ELR (cell line): ENCODE measurements at places on chromosomes 6 and 20.

GRCh38 chr6:44169886-44170570 lies 11.4 kb downstream of the CAPN11 start:
- no peak for DNase-seq

DNA sequence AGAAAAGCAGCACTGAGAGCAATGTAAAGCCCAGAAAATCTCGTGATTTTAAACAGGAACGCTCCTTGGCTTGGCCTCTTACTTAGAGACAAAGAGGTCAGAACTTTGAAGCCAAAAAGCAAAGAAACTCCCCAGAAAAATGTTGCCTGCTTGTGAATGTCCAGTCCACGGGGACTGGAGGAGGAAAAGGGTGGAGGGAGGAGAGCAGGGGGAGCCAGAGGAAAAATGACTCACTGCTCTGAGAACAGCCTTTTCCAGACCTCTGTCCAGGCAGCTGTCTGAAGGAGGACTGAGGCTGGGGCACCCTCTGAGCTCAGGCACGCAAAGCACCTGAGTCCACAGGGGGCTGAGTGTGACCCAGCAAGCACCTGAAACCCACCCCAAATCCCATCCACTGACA lies 64.7 kb downstream of the TRAM2 start:
- peak; percentile 92 for DNase-seq

- DNase-seq = no peak
Measured at GRCh38 chr6:168181876-168182275, 102.9 kb upstream of the FRMD1 start.

- DNase-seq = peak; percentile 94
Measured at GRCh38 chr6:5497896-5498578, 236.7 kb downstream of the FARS2 start.

DNA sequence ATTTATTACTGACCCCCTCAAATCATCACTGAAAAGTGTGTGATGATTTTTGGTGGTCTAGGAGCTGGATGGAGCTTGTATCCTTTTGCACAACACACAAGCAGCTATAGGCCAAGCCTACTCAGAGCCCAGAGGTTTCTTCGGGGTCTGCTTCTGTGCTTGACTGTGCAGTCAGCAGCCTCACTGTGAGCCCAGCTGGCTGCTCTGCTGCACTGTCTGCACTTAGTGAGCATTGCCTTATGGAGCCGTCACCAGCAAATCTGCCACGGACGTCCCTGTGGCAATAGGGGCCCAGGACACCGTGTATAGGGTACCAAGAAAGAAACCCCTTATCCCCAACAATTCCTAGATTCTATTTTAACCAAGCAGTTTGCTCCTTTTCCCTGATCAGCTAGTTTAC lies 38.6 kb upstream of the GMPR start:
- no peak for DNase-seq

GRCh38 chr20:63861981-63862901 lies 943 bp downstream of the ABHD16B start:
- DNase-seq = no peak

GRCh38 chr20:63903796-63904561 lies 9.1 kb downstream of the DNAJC5 start:
- no peak for DNase-seq

DNA sequence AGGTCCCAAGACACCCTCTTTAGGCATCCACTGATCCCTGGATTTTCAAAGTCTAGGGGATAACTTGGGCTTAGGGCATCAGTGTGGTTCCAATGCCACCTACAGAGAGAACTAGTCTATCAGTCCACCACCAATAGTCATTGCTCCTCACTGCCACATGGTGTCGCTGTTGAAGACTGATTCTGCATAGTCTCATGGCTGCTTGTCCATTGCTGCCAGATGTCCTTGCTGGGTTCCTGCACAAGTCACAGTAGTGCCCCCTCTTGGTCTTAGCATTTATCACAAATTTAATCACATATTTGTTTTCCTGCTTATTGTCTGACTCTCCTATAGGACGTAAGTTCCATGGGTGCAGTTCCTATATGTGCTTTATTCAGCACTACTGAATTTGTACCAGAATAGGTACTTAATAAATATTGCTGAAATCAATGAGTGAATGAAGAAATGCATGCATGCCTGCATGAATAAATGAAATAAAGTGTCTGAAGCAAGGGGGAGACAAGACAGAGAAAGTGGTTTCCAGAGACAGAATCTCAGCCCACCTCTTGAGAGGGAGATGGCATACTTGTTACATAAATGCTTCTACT lies 45.9 kb upstream of the RALY start:
- peak; percentile 78 for DNase-seq

- DNase-seq = no peak
Measured at GRCh38 chr6:167092672-167093339, 30.1 kb upstream of the CCR6 start.

DNA sequence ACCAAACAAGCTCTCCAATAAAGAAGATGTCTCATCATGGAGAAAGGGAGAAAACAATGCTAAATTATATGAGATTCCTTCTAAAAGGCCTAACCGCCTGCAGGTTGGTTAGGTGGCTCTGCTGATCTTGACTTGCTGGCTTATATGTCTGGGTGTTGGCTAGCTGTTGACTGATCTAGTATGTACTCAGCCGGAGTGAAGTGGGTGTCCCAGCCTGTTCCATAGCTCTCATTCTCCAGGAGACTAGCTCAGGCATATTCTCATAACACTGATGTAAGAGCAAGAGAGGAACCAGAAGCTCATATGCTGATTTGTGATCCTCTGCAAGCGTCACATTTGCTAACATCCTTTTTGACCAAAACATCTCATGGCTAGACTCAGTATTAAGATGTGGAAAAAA lies 473.0 kb downstream of the BMP2 start:
- DNase-seq = no peak

- DNase-seq = no peak
Measured at GRCh38 chr20:12535316-12535715, 473.5 kb upstream of the SPTLC3 start.

GRCh38 chr20:8094415-8094818 lies 37.6 kb upstream of the PLCB1 start:
- DNase-seq = no peak

DNA sequence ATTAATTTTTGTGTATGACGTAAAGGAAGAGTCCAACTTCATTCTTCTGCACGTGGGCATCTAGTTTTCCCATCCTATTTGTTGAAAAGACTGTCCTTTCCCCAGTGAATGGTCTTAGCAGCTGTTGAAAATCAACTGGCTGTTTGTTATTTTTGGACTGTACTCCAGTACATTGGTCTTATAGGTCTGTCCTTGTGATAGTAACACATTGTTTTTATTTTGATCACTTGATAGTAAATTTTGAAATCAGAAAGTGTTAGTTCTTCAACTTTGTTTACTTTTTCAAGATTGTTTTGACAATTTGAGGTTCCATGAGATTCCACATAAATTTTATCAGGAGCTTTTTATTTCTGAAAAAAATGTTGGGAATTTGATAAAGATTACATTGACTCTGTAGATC lies 280.2 kb upstream of the FOXQ1 start:
- DNase-seq = no peak

DNA sequence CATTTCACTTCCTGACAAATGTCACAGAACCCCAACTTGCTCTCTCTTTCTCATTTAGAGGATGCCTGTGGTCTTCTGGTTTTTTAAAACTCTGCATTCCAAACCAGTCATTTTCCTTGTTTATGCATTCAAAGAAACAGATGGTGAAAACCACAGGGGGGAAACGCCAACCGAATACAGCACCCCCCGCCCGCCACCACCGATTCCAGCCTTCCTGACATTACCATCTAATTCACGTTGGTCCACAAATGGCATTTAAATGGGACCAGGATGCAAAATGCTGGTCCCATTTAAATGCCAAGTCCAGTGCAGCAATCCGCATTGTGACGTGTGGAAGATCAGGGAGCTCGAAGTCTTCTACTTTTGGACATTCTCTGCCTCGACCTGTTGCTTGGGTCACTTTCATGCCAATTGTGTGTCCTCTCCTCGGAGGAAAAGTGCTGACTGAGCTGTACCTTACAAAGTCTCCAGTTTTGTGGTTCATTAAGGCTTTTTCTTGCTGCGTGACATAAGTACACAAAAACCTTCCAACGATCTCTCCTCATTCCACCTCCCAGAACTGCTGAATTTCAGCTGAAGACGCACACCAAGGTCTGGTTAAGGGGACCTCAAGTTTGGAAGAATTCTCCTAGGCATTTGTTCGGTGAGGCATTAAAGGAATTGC lies 35.8 kb downstream of the NEDD9 start:
- DNase-seq = peak; percentile 87

DNA sequence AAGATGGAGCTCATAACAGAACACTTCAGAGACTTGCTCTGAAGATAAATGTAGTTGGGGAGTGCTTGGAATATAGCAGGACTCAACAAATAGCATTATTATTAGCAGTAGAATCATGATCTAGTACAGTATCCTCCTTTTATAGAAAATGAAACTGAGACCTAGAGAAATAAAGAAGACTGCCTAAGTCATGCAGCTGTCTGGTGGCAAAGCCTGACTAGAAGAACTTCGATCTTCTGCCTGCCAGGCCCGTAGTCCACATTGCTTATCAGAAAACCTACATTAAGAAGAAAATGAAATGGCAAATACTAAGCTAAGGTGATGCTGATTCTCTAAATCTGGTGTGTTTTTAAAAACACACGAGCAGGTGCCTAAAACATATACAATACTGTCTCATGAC lies 46.4 kb upstream of the DST start:
- DNase-seq = no peak

GRCh38 chr6:156905801-156906200 lies 128.6 kb downstream of the ARID1B start:
- no peak for DNase-seq

GRCh38 chr20:17365831-17366230 lies 139.0 kb downstream of the PCSK2 start:
- DNase-seq = no peak

DNA sequence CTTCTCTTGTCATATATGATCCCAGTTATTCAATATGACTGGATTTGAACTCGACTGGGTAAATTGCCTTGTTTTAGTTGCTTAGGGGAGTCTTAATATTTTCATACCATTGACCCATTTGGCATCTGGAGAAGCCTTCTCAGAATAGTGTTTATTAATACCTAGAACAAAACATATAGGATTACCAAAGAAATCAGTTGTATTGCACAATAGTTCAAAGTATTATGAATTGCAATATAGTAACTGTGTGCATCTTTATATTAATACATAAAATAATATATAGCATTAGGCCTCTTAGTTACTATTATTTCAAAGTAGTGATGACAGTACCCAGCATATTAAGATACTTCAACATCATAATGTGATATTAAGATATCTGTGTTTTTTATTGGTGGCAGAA lies 177.8 kb downstream of the PLCB4 start:
- DNase-seq = no peak

GRCh38 chr20:57630061-57630460 lies 9.8 kb upstream of the ZBP1 start:
- no peak for DNase-seq

- DNase-seq = no peak
Measured at GRCh38 chr6:147430811-147431210, 77.7 kb upstream of the SAMD5 start.

DNA sequence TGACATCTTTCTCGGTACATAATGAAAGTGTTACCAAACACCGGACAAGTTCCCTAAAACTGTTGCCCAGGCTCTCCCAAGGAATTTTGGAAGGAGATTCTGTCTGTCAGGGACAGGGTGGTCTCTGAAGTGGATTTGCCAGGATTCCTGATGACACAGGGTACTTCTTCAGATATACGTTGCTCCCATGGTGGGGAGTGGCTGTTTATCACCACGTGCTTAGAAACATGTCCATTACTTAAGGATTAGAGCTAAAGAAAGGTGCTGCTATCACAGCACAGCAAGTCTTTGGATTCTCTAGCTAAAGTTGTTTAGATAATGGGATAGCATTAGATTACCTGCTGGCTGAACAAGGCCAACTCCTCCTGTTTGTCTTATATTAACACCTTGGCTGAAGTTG lies 6.3 kb downstream of the SPINT3 start:
- no peak for DNase-seq

- DNase-seq = no peak
Measured at GRCh38 chr20:52899041-52899608, 73.0 kb upstream of the TSHZ2 start.

GRCh38 chr6:114080891-114081510 lies 110.1 kb upstream of the HDAC2 start:
- no peak for DNase-seq

DNA sequence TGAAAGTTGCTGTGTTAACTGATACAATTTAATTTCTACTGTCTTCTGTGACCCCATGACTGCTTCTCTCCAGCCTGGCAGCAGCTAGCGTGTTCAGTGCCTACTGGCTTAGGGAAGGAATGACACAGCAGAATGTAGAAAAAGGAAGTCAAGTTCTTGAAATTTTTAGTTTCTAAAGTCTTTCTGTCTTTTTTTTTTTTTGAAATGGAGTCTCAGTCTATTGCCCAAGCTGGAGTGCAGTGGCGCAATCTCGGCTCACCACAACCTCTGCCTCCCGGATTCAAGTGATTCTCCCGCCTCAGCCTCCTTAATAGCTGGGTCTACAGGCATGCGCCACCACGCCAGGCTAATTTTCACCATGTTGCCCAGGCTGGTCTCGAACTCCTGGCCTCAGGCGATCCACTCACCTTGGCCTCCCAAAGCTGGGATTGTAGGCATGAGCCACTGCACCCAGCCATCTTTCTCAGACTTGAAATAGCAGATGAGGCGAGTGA lies 39.3 kb downstream of the PCNA start:
- DNase-seq = no peak

- peak; percentile 81 for DNase-seq
Measured at GRCh38 chr6:111478749-111479148, 4.3 kb downstream of the REV3L start.

GRCh38 chr6:139640921-139641320 lies 266.5 kb upstream of the CITED2 start:
- DNase-seq = no peak

DNA sequence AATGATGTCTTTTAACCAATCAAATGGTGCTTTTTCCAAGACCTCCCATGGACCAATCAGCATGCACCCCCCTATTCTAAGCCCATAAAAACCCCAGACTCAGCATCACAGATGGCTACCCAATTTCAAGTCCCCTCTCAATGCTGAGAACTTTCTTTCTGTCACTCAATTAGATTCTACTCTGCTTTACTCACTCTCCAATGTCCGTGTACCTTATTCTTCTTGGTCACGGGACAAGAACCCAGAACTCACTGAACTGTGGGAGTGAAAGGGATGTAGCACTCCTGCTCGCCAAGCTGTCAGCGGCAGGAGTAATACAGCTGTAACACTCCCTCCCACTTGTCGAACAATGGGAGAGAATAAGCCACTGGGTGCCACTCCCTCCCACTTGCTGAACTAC lies 20.8 kb upstream of the MAP7 start:
- no peak for DNase-seq
